Right ventricle myocardium inferior (tissue), 1 donor: ENCODE measurements at places on chromosomes 1 and 21.

DNA sequence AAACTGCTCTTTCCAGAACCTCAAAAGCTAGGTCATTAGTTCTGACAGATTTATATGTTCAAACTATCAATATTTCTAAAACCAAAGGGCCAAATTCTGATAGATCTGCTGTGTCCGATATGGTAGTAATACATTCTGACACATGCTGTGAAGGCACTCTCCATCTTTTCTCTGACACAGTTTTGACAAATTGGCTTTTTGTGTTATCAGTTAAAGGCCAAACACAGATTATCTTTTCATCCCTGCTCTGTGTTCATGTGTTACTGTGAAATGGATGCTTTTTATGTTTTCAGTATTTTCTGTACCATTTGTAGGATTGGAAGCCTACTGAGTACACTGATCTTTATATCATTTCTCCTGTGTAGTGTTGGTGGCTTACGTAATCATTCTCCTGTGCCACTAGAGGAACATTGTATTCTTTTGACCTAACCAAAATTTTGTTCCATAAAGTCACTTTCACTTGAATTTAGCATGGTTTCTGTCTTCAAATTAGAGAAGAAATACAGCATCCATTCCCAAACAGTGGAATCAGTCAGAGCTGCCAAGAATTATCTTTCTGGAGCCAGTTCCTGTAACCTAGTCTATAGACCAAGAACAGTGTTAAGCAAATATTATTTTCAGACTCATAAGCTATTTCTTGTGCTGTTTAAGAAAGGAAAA, 137.2 kb downstream of the ADGRL2 start:
- DNase-seq, result no peak

GRCh38 chr1:230910755-230911117, 42.4 kb upstream of the C1orf198 start:
- DNase-seq, result no peak

- no peak for DNase-seq
Observed at GRCh38 chr1:236845830-236846229, 50.7 kb downstream of the MTR start.

DNA sequence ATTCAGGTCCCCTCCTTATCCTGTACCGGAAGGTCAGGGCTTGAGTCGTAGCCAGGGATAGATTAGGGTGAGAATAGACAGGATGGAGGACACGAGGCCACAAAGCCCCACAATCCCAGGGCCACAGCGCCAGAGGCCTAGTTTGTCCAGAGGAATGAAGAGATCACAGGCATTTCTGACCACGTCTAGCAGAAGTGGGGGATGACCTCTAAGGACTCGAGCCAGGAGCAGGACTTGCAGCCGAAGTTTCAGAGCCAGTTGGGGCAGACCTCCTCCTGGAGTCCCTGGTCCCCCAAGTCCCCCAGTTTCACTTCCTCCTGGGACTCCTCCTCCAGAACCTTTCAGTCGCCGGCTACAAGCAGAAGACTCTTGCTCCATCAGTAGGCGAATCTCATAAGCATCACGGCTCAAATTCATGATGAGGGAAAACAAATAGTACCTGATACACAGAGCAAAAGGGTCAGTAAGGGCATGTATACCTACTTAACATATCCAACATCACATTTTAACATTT, 2.3 kb upstream of the ITGA10 start:
- no peak for DNase-seq

DNA sequence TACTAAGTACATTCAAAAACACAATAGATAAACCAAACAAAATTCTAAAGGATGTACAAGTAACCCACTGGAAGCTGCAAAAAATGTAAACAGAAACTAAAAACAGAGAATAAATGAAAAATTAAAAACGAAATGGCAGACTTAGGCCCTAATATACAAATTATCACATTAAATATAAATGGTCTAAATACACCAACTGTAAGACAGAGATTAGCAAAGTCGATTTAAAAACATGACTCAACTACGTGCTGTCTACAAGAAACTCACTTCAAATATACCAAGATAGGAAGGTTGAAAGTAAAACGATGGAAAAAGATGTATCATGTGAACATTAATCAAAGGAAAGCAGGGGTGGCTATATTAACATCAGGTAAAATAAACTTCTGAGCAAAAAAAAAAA, 23.1 kb downstream of the SLC19A1 start:
- DNase-seq, result no peak

DNA sequence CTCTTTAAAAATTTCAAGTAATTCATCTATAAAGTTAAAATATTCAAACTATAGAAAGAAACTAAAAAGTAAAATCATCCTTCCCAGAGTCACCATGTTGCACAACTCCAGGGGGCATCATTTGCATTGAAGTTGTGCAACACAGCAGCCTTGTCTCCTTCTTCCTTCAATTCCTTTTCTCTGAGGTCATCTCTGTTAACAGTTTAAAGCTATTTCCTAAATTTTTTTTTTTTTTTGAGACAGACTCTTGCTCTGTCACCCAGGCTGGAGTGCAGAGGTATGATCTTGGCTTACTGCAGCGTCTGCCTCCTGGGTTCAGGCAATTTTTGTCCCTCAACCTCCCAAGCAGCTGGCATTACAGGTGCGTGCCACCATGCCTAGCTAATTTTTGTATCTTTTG, 7.1 kb downstream of the RHBG start:
- no peak for DNase-seq

- DNase-seq, result no peak
Observed at GRCh38 chr1:111775966-111776365, 20.3 kb downstream of the DDX20 start.

- no peak for DNase-seq
Observed at GRCh38 chr1:24803987-24804530, 58.8 kb downstream of the CLIC4 start.

GRCh38 chr1:68276448-68276847, 44.1 kb upstream of the WLS start:
- no peak for DNase-seq

DNA sequence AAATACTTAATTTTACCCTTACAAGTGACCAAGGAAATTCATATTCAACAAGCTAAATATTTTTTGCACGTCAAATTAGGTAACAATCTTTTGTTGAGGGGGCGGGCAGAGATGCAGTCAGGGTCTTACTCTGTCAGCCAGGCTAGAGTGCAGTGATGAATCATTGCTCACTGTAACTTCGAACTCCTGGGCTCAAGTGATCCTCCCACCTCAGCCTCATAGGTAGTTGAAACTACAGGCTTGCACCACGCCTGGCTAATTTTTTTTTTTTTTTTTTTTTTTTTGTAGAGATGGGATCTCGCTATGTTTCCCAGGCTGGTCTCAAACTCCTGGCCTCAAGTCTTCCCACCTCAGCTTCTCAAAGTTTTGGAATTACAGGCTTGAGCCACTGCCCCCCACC, 26.5 kb downstream of the PHTF1 start:
- no peak for DNase-seq

- DNase-seq, result no peak
Observed at GRCh38 chr1:206834711-206835110, 30.7 kb upstream of the IL20 start.

DNA sequence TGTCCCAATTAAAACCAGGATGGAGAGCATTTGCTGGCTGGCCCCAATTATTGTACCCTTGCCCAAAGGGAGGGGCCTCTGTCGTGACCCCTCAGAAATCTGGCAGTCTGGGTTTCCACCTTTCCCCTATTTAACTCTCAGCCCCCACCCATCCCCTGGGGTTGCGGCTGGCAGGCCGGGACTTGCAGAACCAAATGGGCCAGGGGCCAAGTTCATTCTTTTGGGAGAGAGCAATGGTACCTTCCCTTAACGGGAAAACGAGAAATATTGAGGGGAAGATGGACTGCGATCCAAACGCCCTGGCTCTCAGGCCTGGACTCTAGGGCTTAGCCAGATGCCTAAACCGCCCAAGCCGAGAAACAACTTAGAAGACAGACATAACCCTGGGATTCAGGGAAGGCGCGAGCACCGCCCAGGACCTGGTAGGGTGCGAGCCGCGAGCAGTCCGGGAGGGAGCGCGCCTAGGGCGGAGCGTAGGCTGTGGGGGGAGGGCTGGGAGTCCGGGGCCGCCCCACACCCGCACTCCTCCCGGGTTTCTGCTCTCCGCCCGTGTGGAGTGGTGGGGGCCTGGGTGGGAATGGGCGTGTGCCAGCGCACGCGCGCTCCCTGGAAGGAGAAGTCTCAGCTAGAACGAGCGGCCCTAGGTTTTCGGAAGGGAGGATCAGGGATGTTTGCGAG, at the start of gene SLC27A3:
SLC27A3 (plus strand) TSS at position 628 of the 678 bp plus-strand sequence. CDS start 91 bp downstream, outside the sequence.
- peak; percentile 89 for DNase-seq

DNA sequence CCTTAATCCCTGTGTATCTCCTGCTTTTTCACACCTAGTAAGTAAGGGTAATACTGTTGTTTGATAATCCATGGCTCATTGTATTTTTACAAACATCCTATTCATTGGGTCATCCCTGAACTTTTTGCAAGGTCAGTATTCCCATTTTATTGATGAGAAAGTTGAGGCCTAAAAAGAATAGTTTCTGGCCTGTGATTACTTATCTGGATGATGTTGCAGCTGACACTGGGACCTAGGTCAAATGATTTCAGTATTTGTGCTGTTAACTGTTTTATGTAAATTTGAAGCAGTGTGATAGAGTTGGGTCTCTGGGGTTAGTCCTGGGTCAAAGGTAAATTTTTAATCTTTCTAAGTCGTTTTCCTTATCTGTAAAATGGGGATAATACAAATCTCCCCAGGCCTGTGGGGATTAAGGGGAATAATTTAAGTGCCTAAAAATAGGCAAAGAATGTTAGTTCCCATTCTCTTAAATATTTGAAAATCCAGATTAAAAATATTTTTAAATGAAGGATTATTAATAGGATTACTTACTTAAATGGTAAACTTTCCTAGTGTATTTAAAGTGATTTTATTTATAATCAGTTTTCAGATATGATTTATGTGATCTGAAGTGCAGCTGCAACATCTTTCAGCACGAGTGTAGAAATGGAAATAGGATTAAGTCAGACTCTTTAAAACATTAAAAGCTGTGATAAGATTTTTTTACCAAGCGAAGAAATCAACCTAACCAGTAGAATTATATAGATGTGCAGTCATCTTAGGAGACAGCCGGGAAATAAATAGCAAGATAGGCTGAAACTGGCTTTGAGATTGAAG, 4.3 kb downstream of the PPP2R5A start:
- DNase-seq, result no peak

DNA sequence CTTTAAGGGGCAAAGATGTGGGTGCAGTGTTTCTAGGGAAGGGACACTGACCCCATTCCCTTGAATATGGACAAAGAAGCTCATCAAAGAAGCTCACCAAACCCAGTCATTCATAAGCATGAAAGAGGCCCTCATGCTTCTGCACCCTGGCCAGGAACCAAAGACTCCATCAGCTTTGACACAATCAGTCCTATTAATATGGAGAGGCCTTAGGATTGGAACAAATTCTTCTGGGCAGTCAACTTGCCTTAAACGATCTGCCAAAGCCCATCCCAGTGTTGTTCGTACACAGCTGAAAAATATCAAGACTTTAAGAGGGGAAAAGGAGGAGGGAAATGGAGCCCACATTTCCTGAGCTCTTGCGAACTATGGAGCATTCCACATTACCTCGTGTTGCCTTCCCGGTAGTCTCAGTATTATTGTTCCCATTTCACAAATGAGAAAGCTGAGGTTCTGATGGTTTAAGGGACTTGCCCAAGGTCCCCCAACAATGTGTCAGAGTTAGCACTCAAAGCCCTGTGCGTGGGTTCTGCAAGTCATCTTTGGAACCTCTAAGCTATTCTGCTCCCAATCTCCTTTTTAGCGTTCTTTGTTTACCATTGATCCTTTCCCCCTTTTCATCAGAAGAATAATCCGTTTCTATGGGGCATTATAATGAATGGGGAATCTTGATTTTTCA, 161.9 kb downstream of the ZBTB18 start:
- no peak for DNase-seq

DNA sequence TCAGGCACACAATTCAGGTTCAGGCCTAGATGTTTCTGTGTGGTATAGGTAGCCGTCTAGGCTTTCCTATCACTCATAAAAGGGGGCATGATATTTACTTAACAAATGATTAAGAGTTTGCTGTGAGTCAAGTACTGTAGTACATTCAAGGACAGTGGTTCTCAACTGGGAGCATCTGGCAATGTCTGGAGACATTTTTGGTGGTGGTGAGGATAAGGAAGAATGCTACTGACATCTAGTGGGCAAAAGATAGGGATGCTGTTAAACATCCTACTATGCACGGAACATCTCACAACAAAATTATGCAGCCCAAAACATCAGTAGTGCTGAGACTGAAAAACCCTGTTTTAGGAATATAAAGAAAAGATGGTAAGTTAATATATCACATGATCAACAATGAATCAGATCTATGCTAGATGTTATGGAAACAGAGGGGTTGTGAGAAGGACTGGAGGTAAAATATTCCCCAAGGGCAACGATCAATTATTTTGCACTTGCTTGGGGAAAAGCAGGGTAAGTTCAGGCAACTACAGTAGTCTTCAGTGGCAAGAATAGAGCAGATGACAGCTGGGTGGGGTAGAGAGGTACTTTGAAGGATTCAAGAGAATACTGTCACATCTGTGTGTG, 4.9 kb downstream of the DNTTIP2 start:
- no peak for DNase-seq

- no peak for DNase-seq
Observed at GRCh38 chr1:48217856-48218255, 4.7 kb upstream of the SLC5A9 start.

GRCh38 chr1:118081387-118081786, 103.6 kb downstream of the SPAG17 start:
- DNase-seq, result no peak

DNA sequence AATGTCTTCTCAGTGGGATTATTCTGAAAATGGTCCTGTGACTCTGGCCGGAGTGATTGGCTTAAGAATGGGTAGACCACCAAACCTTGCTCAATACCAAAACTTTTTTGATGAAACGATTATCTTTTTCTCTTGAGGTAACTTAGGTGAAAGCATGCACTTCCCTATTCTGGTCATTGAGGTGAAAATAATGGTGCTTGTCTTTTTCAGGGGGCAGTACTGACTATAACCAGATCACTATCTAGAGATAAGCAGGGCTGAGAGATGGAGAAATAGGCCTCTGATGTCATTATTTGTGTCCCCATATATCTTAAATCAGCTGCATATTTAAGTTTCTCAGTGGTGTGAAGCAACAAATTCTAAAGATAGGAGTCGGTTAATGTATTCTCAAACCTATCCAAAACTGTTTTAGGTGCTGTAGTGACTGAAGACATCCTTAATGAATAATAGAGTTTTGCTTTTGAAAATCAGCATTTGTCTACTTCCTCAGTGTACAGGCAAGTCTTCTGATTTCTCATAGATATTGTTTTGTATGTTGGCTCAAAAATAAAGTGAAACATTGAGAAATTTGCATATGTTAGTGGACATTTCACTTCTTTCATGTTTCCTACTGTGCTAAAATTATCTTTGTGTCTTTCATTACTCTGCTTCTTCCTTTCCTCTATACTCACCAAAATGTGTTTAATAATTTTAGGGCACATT, 735.3 kb upstream of the ADGRL4 start:
- no peak for DNase-seq

GRCh38 chr1:67018574-67018973, 35.4 kb downstream of the SLC35D1 start:
- no peak for DNase-seq

GRCh38 chr1:212450331-212450881, 17.7 kb downstream of the NENF start:
- no peak for DNase-seq
